ENCODE measurements at places on chromosomes 4 and X.

DNA sequence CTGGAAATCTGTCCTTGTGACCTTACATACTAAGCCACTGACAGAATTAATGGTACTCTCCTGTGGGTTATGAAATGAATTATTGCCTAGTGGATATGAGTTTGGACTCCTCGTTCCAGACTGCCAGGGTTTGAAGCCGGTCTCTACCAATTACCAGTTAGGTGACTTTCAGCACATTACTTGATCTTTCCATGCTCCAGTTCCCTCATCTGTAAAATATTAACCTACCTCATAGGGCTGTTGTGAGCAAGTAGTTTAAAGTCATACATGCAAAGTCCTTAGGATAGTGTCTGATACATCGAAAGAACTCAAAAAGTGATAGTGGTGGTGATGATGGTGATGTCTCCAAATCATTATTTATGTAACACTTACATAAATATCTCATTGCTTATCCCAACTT, 373.5 kb upstream of the ARX start:
- DNase-seq: no peak

DNA sequence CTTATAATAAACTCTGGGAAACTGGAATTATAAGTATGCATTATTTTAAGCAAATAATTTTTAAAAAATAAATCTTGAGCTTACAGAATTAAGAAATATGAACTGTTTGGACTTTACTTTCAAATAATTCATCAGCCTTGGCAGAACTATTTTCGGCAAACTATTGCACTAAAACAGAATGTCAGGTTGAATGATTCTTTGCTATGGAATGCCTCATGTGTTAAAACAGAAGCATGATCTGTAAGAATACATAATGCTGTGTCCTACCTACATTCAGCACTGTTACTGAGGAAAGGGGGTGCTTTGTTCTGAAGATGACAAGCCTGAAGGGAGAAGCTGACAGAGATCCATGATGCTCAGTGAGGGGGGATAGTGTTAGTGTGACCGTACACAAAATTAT, 55.6 kb upstream of the EXOC1L start:
- DNase-seq: peak; percentile 37

DNA sequence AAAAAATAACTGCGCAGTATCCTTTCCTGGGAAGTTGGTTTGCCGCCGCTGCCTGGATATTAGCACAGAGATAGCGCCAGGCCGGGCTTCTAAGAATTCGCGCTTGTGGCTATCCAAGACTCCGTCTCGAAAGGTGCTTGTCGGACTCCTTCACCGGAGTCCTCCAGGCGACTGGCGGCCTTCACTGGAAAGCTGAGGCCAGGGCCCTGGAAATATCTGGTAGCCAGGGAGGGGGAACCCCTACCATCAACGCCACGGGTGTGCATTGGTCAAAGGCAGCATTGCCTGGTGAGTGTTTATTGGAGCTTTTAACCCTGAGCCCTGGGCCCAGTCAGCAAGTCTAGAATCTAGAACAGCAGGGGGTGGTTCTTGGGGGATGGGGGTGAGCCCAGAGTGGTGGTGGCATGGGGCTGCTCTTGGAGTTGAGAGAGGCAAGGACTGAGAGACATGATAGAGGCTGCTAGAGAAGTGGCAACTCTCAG, 577 bp upstream of the PIM2 start:
- no peak for DNase-seq

DNA sequence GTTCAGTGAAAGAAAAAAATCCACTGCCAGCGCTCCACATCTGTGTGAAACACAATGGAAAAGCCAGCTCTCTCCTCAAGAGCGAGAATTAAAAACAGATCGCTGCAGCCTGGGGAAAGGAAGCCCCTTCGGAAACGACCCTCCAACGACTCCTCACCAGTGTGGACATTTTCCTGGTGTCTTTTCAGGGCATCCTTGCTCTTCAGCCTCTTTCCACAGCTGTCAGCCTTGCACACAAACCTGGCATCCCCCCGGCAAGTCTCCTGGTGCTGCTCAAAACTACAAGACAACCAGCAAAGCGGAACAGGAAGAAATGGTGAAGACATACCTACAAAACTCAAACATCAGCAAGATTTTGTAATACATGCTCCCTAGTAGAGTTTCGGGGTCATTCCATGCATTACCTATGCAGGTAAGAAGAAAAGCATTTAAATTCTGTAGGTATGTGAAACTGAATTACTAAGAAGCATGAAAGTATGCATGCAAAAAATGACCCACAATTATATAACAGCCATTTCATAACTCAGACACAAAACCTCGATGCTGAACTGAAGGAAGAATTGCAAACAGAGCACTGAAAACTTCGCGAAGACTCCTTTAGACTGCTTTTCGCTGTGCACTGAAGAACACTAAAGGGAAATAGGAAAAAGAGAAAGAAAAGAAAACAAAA, 106.1 kb downstream of the PRDM5 start:
- peak; percentile 14 for DNase-seq

- no peak for DNase-seq
These were observed 71.4 kb downstream of the AREG start for GRCh38 chr4:74516303-74516702.

Data from fibroblast of skin of right biceps (primary cell).